ENCODE measurements at places on chromosomes 13 and 19.

DNA sequence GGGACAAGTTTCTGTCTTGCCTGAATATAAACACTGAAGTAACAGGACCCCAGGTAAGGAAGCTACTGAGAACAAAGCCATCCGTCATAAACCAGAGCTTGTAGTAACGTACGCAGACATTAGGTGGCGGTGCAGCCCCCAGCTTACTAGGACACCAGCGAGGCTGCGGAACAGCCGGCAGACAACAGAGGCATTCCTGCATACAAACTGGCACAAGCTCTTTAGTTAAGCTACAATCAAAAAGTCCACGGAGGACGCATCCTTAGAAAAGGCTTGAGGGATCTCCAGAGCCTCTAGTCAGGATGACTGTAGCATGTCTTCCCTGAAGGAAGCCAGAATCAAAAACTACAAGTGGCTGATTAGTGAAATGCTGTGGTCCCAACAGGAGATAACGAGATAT is 26.2 kb downstream of the ZNF160 start:
- no peak for DNase-seq

DNA sequence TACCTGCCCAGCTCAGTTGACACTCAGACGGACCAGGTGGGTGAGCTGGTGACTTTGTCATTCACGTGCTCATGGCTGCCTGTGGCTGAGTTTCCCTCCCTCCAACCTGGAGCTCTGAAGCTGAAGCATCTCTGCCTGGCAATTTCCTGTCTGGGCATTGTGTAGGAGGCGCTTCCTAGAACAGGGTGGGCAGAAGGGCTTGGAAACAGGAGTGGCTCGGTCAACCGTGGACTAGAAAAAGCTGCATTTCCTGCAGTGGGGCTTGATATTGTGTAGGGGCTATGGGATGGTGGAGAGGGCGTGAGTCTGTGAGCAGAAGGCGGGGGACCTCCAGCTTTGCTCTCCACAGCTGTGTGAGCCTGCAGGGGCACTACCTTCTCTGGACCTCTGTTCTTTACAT is 278.3 kb downstream of the TEX29 start:
- DNase-seq = no peak

GRCh38 chr19:38145623-38146022 is 78.4 kb downstream of the DPF1 start:
- DNase-seq = no peak

DNA sequence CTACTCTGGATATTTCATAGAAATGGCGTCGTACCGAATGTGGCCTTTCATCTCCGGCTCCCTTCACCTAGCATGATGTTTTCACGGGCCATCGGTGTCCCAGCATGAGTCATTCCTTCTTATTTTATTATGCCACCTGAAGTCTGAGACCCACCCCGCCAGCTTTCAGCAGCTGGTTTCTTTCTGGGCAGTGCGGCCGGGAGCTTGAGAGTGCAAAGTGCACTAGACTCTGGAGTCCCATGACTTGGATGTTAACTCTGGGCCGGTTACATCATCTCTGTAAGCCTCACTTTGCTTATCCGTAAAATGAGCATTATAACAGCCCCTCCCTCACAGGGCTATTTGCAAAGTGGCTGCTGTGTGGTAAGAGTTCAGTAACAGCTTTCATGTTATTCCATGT is 5.8 kb upstream of the KMT5C start:
- no peak for DNase-seq

DNA sequence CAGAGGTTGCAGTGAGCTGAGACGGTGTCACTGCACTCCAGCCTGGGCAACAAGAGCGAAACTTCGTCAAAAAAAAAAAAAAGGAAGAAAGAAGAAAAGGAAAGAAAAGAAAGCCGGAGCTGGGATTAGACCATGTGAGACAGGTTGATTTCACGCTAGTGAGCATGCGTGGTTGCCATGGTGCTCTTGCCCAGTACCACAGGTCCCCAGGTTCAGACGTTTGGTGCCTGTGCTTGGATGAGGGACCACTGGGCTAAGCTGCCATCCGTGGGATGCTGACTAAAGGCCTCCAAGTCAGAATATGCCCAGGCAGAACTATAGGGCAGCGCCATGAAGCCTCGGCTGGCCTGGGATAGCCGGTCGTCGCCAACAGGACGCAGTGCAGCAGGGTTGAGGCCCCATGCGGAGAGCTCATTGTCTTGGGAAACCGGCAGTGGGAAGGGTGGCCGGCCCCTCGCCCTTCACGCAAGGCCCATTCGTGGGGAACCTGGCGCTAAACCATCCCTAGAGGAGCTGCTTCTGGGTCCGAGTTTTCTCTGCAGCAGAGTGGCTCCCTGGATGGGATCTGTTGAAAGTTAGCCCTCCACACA is 7.2 kb upstream of the TEX101 start:
- no peak for DNase-seq

- DNase-seq = no peak
These were observed 7.0 kb downstream of the HIF3A start for GRCh38 chr19:46303691-46304397.

DNA sequence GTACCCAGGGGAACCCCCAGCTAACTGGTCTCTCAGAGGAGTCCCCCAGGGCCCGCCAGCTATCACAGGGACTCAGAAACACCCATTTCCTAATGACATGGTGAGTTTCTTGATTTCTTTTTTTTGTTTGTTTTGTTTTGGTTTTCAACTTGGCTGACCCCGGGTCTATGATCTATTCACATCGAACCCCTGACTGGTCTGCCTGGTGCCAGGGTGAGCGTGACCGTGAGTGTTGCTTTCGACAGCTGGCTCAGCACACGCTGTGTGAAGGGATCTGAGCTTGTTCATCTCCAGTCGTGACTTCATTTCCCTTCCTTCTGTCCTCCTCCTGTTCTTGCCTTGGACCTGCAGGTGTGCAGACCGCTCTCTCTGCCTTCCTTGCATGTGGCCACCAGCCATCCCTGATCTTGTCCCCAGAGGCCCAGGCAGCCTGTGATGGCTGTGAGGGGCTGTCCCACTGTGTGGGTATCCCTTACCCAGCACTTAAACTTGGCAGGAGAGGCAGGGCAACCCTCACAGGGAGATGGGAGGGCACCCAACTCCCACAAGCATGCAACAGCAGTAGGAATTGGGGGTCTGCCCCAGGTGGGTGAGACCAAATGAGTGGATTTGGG is 26.2 kb downstream of the TMEM161A start:
- no peak for DNase-seq

GRCh38 chr13:55440465-55441085 is 1700.1 kb upstream of the PRR20A start:
- no peak for DNase-seq

- DNase-seq = no peak
These were observed 37.7 kb upstream of the PDCD5 start for GRCh38 chr19:32543115-32543900.

DNA sequence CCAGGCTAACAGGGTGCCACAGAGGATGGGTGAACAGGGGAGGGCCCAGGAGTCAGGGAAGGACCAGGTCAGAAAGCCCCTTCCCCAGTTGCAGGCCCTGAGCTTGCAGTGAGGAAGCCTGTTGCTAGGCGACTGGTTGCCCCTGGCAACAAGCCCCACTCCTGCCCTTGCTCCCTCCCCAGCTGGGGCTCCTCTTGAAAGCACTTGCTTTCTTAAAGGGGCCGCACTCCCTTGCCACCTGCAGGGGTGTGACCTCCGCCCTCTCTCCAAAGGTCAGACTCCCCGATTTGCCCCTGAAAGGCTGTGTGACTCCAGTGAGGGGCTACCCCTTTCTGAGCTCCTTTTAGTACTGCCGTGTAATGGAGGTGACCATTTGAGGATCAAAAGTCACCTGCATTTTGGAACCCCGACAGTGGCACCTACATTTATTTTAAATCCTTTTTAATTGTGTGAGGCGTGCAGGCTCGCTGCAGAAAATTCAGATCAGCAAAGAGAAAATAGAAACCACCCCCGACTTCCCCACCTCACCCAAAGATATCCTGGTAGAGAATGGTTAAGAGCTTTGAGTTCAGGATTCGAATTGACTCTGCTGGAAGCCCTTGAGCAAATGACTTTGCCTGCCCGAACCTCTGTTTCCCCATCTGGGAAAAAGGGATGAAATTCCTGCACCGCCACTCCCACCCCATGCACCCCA is 4.8 kb downstream of the FCHO1 start:
- no peak for DNase-seq

- no peak for DNase-seq
These were observed 88.7 kb upstream of the USP29 start for GRCh38 chr19:57031106-57031505.

- no peak for DNase-seq
These were observed 17.8 kb downstream of the POP4 start for GRCh38 chr19:29623726-29624488.

DNA sequence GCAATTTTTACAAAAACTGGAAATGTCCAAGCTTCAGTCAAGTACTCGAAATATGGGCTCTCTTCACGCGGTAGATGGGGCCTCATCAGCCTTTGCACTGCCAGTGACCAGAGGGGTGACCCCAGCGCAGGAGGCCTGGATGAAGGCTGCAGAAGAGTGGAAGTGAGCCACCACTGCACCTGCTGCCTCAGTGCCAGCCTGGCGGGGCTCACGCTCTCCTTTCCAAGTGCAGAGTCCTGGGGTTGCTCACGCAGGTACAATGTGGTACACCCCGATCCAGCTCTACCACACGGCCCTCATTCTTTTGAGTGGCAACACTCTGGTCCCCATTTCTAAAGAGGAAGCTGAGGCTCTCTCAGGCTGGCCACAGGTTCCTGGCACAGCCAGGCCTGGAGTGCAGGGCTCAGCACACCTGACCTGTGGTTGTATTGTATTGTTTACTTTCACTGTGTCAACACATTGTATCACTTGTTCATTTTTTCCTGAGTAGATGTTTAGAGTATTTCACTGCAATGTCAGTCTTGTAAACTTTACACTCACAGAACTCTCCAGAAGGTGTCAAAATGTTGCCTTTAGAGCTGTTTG is 97.3 kb upstream of the SOX1 start:
- no peak for DNase-seq

- peak; percentile 67 for DNase-seq
These were observed 26.5 kb upstream of the HOMER3 start for GRCh38 chr19:18967358-18968146.

DNA sequence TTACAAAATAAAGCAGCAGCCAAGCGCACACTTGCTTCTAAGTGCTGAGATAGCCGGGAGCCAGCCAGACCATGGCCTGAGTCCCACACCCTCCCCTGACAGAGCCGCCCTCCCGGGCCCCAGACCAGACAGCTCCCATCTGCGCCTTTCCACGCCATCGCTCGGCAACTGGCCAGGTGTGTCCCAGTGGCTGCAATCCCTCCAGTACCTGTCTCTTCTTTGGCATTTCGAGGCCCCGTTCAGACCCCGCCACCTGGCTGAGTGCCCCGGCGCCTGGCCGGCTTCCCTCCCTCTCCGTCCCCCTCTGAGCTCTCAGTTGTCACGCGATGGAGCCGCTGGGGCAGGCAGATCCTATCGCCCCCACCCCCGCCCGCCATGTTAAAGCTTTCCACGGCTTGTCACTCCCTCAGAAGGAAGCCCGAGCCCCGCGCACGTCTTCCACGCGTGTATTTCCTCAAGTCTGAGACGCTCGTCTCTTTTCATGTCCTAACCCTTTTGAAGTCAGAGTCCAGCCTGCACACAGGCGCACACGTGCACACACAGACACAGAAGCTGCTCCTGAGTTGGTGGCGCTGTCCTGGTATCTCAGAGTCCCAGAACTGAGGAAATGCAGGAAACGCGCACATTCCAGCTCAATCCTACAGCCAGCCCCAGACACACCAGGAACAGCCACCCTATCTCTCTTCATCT is 7.9 kb downstream of the MLLT1 start:
- no peak for DNase-seq

DNA sequence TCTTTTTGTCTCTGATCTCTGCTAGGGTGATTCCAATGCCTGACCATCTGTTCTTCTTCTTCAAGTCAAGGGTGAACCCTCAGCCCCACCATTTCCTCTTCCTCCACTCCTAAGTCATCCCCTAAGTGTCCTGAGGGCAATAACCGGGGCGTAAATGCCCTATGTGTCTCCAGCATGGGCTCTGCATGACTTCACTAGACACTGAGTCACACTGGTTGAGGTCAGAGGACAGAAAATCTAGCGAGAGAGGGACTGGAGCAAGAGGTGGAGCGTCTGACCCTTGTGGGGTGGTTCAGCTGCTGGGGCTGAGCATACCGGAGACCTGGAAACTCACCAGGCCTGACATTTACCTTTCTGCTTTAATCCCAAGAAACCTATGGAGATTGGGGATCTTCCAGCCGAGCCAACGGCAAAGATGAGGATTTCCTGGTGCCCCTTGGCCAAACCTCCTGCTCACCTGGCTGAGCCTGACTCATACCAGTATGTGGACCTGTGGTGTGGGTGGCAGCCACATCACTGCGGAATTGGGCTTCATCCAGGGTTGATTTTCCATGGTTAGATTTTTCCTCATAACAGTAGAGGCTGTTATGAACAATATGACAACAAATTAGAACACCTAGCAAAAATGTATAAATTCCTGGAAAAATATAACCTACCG is 26.9 kb downstream of the SCGB2B2 start:
- DNase-seq = no peak

DNA sequence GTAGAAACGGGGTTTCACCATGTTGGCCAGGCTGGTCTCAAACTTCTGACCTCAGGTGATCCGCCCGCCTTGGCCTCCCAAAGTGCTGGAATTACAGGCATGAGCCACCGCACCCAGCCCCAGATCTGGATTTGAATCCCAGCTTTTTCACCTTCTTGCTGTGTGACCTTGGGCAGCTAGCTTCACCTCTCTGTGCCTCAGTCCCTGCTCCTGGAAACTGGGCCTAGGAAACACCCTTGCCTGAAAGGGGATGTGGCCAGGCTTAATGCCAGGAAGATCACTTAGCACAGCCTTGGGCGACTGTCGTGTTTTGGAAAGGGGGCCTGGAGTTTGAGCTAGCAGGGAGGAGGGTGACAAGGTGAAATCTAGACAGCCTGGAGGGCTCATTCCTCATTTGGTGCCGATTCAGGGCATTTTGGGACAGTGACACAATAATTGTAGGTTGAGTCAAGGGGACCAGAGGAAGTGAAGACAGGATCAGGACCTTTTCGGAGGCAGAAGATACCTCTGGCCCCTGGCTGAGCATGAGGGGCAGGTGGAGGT is 1.8 kb downstream of the PGPEP1 start:
- DNase-seq = no peak

GRCh38 chr13:36555151-36555986 is 118.5 kb upstream of the SERTM1 start:
- no peak for DNase-seq

DNA sequence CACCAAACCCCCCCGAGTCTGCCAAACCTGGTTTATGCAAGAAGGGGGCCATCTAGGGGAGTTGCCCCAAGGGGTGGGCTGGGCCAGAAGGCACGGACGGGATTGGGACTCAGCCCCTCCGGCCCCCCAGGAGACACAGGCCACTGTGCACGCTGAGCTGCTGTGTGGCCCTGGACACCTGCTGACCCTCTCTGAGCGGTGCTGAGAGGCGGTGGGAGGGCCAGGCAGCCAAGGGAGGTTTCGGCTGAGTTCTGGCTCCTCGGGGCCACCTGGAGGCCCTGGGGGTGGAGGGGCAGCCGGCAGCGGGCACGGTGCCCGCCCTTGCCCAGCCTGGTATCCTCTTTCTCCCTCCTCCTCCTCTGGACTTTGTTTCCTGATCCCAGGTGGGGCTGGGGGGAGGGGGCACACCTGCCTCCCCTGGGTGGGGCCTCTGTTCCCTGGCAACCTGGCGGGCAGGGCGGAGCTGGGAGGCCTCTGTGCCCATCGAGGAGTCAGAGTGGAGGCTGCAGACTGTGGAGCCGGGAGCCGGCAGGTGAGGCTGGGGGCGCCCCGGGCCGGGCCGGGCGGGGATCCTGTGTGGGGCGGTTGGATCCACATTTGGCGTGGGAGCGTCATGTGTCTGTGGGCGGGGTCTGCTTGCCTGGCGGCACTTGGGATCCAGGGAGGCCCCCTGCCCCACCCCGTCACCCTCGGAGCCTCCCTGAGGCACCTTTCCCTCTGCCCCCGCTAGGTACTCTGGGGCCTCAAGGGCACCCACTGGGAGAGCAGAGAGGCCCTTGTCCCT is at the start of gene MISP:
Gene MISP, plus strand, starts transcription at position 473 of the 784 bp plus-strand sequence. CDS start 5,835 bp downstream, outside the sequence.
- DNase-seq = no peak

GRCh38 chr13:46553521-46553885 is 533 bp downstream of the LRCH1 start:
- DNase-seq = no peak
